NCI-H1092 (cell line): ENCODE measurements at places on chromosomes 6 and 20.

GRCh38 chr20:34445177-34446065, 70.8 kb upstream of the DYNLRB1 start:
- DNase-seq, result no peak

GRCh38 chr6:286681-287488, 5.4 kb upstream of the DUSP22 start:
- DNase-seq, result no peak

DNA sequence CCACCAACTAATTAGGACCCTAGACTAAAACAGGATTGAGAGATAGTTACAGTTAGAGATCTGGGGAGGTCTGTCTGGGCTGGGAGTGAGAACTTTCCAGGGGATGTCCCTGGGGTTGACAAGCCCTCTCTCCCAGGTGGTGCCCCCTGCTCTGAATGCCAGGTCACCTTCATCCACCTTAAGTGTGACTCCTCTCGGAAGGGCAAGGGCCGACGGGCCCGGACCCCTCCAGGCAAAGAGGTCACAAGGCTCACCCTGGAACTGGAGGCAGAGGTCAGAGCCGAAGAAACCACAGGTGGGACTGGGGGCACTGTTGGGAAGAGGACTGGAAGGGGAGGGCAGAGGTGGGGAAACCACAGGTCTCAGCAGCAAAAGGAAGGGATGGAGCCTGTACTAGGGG, 17.0 kb upstream of the ZNF76 start:
- DNase-seq, result no peak

- DNase-seq, result no peak
These were observed 101.4 kb upstream of the INSM1 start for GRCh38 chr20:20266552-20266951.

DNA sequence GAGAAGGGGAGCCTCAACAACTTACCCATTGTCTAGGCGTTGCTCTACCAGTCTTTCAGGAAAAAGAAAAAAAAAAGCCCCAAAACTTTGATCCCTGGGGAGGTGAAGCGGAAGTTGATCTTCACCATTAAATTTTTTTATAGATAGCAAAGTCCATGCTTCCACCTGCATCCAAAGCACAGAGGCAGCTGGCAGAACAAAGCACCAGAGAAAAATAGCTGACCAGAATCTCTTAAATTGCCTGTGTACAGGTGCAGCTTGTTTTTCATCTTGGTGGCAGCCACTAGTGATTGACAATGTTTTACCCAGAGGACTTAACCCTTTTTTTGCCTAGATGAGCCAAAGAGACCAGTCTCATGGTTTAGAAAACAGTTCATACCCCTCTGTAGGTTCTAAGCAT, 86.0 kb downstream of the MYB start:
- DNase-seq, result no peak

GRCh38 chr20:10288954-10289646, 70.5 kb downstream of the SNAP25 start:
- DNase-seq, result no peak

DNA sequence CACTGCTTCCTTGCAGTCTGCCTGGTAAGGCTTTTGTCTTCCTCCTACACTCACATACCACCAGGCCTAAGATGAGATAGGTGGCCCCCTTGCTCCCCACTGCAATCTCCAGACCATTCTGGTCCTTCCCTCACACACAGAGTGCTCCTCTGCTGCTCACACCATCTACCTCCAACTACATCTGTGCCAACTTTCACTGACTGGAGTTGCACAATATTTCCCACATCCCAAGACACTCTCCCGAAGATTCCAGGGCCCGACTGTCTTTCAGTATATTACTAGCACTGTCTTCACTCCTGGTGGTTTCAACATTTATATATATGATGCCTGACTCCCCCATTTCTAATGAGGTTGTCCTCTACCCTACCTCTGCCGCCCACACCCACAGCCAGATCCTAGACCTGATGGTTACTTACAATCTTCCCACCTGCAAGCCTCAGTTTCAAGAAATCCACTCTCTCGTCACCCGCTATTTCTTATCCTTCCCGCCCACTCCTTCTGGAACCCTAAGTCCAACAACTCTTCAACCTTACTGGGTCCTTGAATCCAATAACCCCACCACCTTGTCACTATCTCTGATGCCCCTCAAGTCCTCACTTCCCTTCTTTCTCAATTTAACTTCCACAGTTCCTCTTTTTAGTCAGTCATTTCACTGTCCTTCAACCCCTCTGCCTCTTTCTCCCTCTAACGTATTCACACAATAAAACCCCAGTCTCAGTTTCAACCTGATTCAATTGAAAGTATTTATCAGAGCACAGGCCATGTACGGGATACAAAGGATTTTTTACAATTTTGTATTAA, 21.6 kb downstream of the RALGAPA2 start:
- DNase-seq, result no peak

DNA sequence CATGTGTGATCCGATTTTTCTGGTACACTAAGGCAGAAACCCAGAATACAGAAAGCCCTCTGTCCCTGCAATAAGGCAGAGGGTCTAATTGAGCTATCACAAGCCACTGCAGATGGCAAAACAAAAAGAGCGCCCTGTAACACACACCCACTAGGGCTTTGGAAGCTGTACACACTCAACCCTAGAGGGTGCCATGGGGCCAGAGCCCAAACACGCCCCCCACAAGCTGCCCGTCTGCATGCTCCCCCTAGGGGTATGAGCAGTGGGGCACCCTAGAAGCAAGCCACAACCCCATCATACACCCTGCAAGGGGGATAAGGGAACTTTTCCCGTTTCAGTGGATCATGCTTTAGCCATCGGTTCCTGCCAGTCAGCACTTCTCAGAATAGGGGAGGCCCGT, 62.2 kb upstream of the PDE10A start:
- no peak for DNase-seq

DNA sequence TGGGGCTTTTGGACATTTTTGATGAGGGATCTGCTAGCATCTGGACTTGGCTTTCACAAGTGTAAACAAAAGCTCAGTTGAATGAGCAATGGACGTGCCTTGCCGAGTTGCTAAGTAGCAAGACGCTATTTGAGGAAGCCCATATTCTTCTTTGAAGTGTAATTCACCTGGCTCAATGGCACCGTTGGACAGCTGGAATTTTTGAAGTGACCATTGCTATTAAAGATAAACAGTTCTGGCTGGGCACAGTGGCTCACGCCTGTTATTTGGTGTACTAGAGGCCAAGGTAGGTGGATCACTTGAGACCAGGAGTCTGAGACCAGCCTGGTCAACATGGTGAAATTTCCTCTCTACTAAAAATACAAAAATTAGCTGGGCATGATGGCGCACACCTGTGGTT, 88.8 kb upstream of the SOX4 start:
- DNase-seq, result no peak

- DNase-seq, result no peak
These were observed 314.4 kb downstream of the ESR1 start for GRCh38 chr6:152121910-152122309.

- DNase-seq, result no peak
These were observed 22.7 kb downstream of the RAMACL start for GRCh38 chr6:166563805-166564204.

GRCh38 chr6:91166271-91167046, 579.6 kb upstream of the MAP3K7 start:
- no peak for DNase-seq

DNA sequence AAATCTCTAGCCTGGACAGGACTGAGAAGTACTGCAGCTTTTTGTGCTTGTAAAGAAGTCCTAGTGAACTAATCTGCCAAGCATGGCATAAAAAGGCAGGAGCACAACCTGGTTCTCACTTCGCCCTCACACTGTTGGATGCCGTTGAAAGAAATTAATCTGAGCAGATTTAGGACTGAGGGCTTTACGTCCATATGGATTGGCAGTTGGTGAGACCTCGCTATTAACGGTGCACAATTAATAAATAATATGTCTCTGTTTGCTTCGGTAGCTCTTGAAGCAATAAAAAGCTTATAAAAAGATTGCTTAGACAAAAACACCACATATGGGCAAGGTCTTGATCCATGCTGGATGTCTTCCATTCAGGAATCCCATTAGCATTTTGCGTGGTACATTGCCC, 185.6 kb upstream of the EPHA7 start:
- no peak for DNase-seq

- DNase-seq, result no peak
These were observed 256.9 kb downstream of the LRFN2 start for GRCh38 chr6:40330301-40330721.

DNA sequence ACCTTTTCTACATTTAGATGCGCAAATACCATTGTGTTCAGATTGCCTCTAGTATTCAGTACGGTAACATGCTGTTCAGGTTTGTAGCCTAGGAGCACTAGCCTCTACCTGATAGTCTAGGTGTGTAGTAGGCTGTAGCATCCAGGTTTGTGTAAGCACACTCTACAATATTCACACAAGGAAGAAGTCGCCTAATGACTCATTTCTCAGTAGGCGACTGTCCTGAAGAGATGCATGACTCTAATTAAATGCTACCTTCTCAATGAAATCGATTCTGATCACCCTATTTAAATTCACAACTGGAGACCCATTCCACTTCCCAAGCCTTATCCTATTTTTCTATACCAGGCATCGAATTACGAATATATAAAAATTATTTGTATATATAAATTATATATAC, 1.3 kb downstream of the MCUR1 start:
- no peak for DNase-seq
